ENCODE measurements at places on chromosomes 3 and 15. TPM values are rescaled to one million over a fixed set of nuclear protein-coding genes. Genes with fewer than 3 reads are reported as not detected.
A peak's percentile ranks its signal among the peaks of the same experiment; 100 is the strongest.

GRCh38 chr15:64149893-64150578, 1.5 kb upstream of the SNX22 start:
- H3K27me3 ChIP-seq, result peaks cover 11% of the 10 kb centered on the region
- H3K4me3 ChIP-seq, result no peak overlapping the region
- peaks cover 4% of the 10 kb centered on the region for H3K36me3 ChIP-seq
- no peak overlapping the region for H3K27ac ChIP-seq
- no peak for DNase-seq
- peaks cover 28% of the 10 kb centered on the region for H3K4me1 ChIP-seq

DNA sequence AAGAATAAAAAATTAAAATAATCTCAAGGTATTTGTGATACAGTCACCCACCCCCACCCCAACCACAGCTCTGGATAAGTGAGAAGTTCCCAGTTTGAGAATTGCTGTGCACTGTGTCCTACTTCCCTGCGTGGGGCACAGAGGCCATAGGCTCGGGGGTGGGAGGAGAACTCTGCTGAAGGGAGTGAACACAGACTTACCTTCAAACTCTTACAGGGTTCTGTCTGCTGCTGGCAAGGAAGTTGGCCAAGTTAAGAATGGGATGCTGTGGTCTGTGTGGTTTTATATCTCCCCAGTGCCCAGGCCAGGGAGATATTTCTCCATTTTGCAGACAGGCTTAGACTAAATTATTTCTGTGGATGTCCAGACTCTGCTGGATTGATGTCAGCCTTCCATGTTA, 37.6 kb downstream of the SPTSSB start:
- H3K4me1 ChIP-seq, result no peaks in the 10 kb centered on the region
- no peak overlapping the region for H3K27ac ChIP-seq
- H3K36me3 ChIP-seq, result no peaks in the 10 kb centered on the region
- no peak overlapping the region for H3K4me3 ChIP-seq
- no peak for DNase-seq
- peaks cover 68% of the 10 kb centered on the region for H3K27me3 ChIP-seq

DNA sequence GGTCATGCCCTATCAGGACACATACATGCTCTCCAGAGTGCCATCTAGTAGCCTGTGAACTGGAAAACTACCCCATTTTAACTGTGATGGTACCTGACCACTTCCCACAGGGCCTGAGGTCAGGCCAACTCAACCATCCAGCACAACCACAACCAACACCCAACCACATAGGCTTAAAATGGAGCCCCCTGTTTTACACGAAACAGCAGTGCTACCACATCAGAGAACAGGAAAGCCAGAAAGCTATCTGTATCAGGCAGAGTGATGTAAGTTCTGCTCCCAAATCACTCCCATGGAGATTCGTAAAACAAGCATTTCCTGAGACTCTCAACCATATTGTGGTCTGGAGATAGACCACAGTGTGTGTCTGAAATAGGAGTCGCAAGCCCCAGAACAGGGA, 1017.3 kb upstream of the EPHA6 start:
- H3K4me1 ChIP-seq, result no peaks in the 10 kb centered on the region
- no peaks in the 10 kb centered on the region for H3K27me3 ChIP-seq
- H3K4me3 ChIP-seq, result no peak overlapping the region
- DNase-seq, result no peak
- no peaks in the 10 kb centered on the region for H3K36me3 ChIP-seq

DNA sequence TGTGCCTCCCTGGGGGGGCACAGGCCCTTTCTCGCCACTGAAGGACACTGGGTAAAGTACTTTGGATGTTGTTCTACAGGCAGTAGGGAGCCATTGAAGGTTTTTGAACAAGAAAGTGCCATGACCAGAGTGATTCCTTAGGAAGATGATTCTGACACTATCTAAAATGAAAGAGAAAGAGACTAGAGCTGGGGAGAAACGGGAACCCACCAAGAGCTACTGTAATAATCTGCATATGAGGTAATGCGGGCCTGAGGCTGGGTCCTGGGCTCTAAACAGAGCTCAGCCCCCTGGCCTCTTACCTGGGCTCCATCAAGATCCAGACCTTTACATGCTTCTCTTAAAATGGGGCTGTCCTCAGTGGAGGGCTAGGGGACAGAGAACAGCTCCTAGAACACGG, 24.9 kb downstream of the GRK7 start:
- no peak for DNase-seq
- H3K27ac ChIP-seq, result no peak overlapping the region
- no peaks in the 10 kb centered on the region for H3K36me3 ChIP-seq
- H3K4me3 ChIP-seq, result no peak overlapping the region

GRCh38 chr15:59185725-59186124, 20.9 kb upstream of the LDHAL6B start:
- H3K36me3 ChIP-seq, result peaks cover 42% of the 10 kb centered on the region
- no peak overlapping the region for H3K27ac ChIP-seq
- no peak overlapping the region for H3K4me3 ChIP-seq
- H3K4me1 ChIP-seq, result no peaks in the 10 kb centered on the region
- DNase-seq, result no peak

- H3K36me3 ChIP-seq, result peaks cover 34% of the 10 kb centered on the region
- H3K4me1 ChIP-seq, result peaks cover 66% of the 10 kb centered on the region
- no peak overlapping the region for H3K27ac ChIP-seq
- peaks cover 36% of the 10 kb centered on the region for H3K27me3 ChIP-seq
Measured at GRCh38 chr3:192897005-192897404, 20.7 kb downstream of the MB21D2 start.

DNA sequence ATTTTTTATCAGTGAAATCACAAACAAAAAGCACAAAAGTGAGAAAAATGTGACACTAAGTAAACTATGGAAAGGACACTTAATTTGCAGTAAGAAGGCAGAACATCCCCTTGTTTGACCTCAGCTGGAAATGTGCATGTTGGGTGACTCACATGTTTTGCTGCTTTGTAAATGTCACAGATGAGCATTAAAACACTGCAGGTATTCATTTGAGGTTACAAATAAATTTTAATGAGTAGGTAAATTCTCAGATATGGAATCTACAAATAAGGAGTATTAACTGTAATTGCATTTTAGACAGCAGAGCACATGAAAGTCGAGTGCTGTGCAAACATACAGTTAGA, 20.3 kb downstream of the CHMP2B start:
- peaks cover 14% of the 10 kb centered on the region for H3K36me3 ChIP-seq
- H3K4me1 ChIP-seq, result peaks cover 2% of the 10 kb centered on the region
- no peak for DNase-seq
- no peaks in the 10 kb centered on the region for H3K27me3 ChIP-seq
- H3K4me3 ChIP-seq, result no peak overlapping the region
- no peak overlapping the region for H3K27ac ChIP-seq

DNA sequence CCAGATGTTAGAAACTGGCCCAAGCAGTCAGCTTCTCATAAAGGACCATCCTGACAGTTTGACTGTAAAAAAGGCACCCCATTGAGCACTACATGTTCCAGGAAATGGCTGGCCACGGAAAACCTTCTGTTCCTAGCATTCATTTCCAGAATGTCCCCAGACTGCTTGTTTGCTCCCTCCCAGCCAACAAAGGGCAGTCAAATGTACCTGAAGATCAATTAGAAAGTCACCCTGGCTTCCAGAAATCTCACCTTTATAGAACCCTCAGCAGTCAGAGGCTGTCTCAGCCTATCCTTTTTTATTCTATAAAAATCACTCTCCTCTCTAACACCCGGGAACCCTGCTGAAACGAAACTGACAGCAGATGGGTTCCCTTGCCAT, 784 bp upstream of the SAMMSON start:
- H3K36me3 ChIP-seq, result no peaks in the 10 kb centered on the region
- no peak overlapping the region for H3K4me3 ChIP-seq
- no peaks in the 10 kb centered on the region for H3K4me1 ChIP-seq
- no peaks in the 10 kb centered on the region for H3K27me3 ChIP-seq
- no peak for DNase-seq
- H3K27ac ChIP-seq, result no peak overlapping the region

GRCh38 chr3:179149951-179150350, 1.8 kb downstream of the PIK3CA start:
- no peaks in the 10 kb centered on the region for H3K36me3 ChIP-seq
- peak overlapping the region; percentile 93 for H3K27ac ChIP-seq
- peaks cover 10% of the 10 kb centered on the region for H3K27me3 ChIP-seq
- DNase-seq, result no peak

DNA sequence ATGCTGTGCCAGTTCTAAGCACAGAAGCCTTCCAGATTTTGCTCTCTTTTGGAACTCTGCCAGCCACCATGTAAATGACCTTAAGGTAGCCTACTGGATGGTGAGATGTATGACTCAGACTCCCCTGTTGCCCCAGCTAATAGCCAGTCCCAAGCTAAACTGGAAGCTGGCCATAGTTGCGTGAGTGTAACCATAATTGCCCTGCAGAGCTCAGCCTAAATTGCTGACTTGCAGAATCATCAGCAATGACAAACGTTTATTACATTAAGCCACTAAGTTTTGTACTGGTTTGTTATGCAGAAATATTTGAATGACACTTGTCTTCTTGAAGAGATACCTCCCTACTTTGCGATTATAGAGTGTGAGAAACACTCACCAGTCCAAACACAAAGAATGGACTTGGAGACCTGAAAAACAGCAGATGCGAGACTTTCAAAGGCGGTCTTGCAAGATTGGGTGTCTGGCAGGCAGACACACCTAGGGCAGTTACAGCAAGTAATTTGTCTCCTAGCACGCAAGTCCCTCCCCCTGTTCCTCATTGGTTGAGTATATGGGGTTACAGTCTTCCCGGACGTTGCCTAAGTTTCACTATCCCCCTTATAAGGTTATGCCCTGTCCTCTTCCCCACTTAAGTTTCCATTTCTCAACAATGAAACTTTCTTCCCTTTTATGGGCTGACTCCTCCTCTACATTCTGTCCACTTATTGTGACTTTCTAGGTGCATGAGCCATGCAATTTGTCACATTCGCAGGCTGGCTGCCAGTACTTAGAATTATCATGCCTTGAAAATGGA, 83.6 kb upstream of the XCR1 start:
- H3K27me3 ChIP-seq, result no peaks in the 10 kb centered on the region
- peak overlapping the region; percentile 92 for H3K27ac ChIP-seq

GRCh38 chr3:181713280-181713647, 1.5 kb downstream of the SOX2 start:
- no peaks in the 10 kb centered on the region for H3K36me3 ChIP-seq
- peak overlapping the region; percentile 30 for H3K27ac ChIP-seq
- DNase-seq, result no peak
- H3K4me1 ChIP-seq, result peaks cover 4% of the 10 kb centered on the region
- H3K27me3 ChIP-seq, result peaks cover 75% of the 10 kb centered on the region

DNA sequence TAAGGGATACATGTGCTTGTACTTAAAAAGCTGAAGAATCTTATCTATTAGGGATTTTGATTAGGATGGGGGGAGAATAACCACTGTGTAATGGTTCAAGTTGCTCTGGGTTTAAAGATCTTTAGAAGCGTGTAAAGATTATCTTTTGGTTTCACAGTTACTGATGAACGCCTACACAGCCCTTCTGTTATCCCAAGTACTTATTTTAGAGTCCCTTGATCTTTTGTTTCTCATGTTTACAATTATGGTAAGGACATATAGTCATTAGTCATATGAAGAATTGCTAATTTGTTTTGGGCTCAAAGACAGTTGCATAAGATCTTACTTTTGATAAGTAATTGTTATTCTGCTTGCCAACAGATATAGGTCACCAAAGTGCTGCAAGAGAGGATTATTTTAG, 160.1 kb downstream of the PLCL2 start:
- peaks cover 52% of the 10 kb centered on the region for H3K36me3 ChIP-seq
- H3K27me3 ChIP-seq, result no peaks in the 10 kb centered on the region
- H3K4me1 ChIP-seq, result peaks cover 43% of the 10 kb centered on the region
- H3K27ac ChIP-seq, result no peak overlapping the region
- no peak overlapping the region for H3K4me3 ChIP-seq

DNA sequence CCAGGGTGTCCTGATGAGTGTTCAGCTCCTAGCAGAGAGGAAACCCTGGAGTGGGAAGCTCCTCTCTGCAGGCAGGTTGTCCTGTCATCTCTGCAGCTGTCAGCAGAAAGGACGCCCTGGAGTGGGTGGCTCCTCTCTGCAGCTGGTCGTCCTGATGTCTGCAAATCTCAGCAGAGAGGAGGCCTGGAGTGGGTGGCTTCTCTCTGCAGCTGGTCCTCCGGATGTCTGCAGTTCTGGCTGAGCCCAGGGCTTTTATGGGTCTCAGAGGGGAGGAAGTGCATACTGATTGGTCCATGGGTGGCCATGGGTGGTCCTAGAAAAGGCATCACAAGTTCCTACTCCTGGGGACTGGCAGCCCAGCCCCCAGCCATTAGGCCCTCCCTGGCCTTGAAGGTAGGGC, 102.6 kb upstream of the BNIP2 start:
- H3K4me1 ChIP-seq, result peaks cover 25% of the 10 kb centered on the region
- no peak overlapping the region for H3K27ac ChIP-seq
- no peak overlapping the region for H3K4me3 ChIP-seq
- H3K36me3 ChIP-seq, result peaks cover 3% of the 10 kb centered on the region
- no peak for DNase-seq
- H3K27me3 ChIP-seq, result peaks cover 9% of the 10 kb centered on the region

GRCh38 chr15:81783076-81783475, 262.7 kb downstream of the MEX3B start:
- no peaks in the 10 kb centered on the region for H3K36me3 ChIP-seq
- DNase-seq, result no peak
- H3K27me3 ChIP-seq, result no peaks in the 10 kb centered on the region
- no peak overlapping the region for H3K4me3 ChIP-seq
- no peak overlapping the region for H3K27ac ChIP-seq

DNA sequence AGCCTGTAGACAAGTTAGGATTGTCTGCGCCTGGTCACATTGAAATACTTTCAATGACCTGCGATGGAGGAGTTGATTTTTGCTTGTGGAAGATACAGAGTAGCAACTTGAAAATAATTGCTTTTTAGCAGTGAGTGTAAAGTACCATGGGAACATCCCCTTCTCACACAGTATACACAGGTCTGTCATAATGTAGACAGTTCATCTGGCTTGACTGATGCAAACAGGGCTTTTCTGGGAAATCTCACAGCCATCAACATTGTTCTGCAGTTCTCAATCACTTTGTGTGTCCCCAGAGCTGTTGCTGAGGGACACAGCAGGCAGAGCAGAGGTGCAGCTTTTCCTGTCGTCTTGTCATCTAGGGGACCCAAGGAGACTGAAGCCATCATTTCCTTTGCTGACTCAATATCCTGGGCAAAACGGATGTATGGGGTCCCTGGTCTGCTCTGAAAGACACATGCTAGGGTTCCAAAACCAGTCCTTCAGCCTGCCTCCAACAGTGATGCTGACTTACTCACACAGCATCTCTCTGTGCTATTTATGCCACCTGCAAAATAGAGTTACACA, 5.3 kb upstream of the REC114 start:
- H3K36me3 ChIP-seq, result no peaks in the 10 kb centered on the region
- peak overlapping the region; percentile 41 for H3K27ac ChIP-seq
- H3K4me1 ChIP-seq, result peaks cover 18% of the 10 kb centered on the region
- no peak overlapping the region for H3K4me3 ChIP-seq

The ST3GAL6 gene
- 0.12 TPM for total RNA-seq

The CHRNA5 gene
- 6.8 TPM for total RNA-seq

The CCK gene
- not detected for total RNA-seq

The ZPLD1 gene
- not detected for total RNA-seq

The C3orf20 gene
- total RNA-seq, result 0.16 TPM

The KIF7 gene
- total RNA-seq, result 2.5 TPM

The DOCK3 gene
- 4.1 TPM for total RNA-seq

The PDZRN3 gene
- total RNA-seq, result not detected

The CPLX3 gene
- total RNA-seq, result 0.35 TPM

The PEX5L gene
- total RNA-seq, result 0.56 TPM
